Activated T-cell treated with anti-CD3 and anti-CD28 coated beads, Interleukin-2, amount 50 U/mL, for 72 hours (primary cell): ENCODE measurements at places on chromosomes 16 and 17. TPM values are rescaled to one million over a fixed set of nuclear protein-coding genes. Genes with fewer than 3 reads are reported as not detected.
A peak's percentile ranks its signal among the peaks of the same experiment; 100 is the strongest.

- no peaks in the 10 kb centered on the region for H3K36me3 ChIP-seq
- H3K4me3 ChIP-seq = no peak overlapping the region
- DNase-seq = no peak
- peaks cover 40% of the 10 kb centered on the region for H3K27me3 ChIP-seq
- no peak overlapping the region for H3K27ac ChIP-seq
- no peaks in the 10 kb centered on the region for H3K4me1 ChIP-seq
Measured at GRCh38 chr17:38621538-38621937, 15.8 kb upstream of the SRCIN1 start.

DNA sequence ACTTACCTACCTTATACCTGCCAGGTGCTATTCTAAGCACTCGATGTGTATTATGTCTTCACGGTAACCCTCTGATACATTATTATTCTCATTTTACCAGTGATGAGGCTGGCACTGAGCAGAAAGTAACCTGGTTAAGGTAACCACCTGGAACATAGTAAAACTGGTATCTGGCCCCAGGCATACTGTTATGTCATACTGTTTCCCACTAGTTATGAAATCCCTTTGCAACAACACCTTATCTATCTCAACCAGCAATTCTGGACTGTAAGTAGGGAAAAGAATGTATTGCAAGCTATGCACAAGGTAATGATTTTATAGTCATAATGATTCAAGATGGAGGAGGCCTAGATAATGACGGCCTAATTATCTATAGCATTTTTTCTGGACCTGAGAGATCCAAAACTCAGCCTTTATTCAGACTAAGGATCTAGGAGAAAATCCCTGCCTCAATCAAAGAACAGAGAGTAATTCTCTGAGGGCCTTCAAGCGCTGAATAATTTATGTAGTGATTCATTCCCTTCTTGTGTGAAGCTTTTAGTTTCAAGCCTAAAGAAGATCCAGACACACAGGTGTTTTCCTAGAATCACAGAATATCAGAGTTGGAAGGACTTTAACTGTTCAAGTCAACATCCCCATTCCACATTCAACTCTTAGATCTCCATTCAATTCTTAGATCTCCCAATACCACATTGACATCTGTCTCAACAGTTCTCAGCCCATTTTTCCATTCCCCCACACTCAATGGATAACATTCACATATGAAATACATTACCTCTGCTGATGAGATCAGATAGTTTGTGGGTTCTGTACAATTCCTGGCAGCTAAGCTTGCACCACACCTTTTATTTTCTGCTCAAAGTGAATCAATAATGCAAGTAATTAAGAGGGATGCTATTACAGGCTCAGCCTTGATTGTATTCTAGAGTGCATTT, 14.9 kb upstream of the MMD start:
- H3K4me3 ChIP-seq = peak overlapping the region; percentile 22
- peak overlapping the region; percentile 10 for H3K27ac ChIP-seq
- no peak for DNase-seq

DNA sequence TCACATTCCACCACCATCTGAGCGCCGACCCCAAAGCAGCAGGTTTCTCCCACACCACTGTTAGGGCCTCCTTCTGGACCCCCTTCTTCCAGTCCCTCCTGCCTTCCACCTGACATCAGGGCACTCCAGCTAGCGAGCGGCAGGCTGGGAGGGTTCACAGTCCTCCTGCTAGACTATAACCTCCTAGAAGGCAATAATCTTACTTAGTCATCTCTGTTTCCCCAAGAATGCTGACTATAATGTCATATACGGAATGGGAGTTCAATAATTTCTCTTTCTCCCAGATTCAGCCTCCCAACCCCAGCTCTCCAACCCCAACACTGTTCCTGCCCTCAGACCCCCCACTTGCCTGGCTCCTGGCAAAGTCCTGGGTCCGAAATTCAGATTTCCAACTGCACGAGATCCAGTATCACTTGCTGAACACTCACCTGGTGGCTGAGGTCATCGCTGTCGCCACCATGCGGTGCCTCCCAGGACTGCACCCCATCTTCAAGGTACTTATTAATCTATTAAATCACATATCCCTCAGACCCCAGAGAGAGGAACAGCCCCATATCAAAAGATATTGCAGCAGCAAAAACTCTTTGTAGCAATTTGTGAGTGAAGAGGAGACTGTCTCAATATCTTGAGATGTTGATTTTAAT, 5.6 kb downstream of the ALOX12 start:
- H3K27me3 ChIP-seq = no peaks in the 10 kb centered on the region
- H3K4me1 ChIP-seq = peaks cover 16% of the 10 kb centered on the region
- H3K4me3 ChIP-seq = no peak overlapping the region
- H3K36me3 ChIP-seq = peaks cover 9% of the 10 kb centered on the region

DNA sequence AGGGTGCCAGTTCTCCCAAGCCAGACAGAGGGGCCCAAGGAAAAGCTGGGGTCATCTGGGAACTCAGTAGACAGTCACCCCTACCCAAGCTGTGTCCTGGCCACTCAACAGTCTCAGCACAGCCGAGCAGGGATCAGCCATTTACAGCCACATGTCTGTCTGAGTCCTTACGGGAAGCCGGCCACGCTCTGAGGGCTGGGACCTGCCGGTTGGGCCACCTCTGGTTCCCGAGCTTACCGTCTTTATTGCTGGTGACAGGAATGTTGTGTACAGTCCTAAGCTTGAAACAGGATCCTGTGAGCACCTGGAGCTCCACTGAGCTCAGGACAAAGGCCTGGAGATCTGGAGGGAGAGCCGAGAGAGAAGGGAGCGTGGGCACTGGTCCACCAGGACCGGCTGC, 59.8 kb downstream of the TIMM22 start:
- peaks cover 8% of the 10 kb centered on the region for H3K36me3 ChIP-seq
- no peak for DNase-seq
- H3K4me1 ChIP-seq = no peaks in the 10 kb centered on the region
- H3K4me3 ChIP-seq = no peak overlapping the region
- no peaks in the 10 kb centered on the region for H3K27me3 ChIP-seq

- peaks cover 7% of the 10 kb centered on the region for H3K36me3 ChIP-seq
- H3K4me1 ChIP-seq = peaks cover 78% of the 10 kb centered on the region
- H3K4me3 ChIP-seq = peak overlapping the region; percentile 5
- no peak overlapping the region for H3K27ac ChIP-seq
- DNase-seq = peak; percentile 41
- no peaks in the 10 kb centered on the region for H3K27me3 ChIP-seq
Measured at GRCh38 chr17:77409282-77410161, 268.8 kb downstream of the SEC14L1 start.

DNA sequence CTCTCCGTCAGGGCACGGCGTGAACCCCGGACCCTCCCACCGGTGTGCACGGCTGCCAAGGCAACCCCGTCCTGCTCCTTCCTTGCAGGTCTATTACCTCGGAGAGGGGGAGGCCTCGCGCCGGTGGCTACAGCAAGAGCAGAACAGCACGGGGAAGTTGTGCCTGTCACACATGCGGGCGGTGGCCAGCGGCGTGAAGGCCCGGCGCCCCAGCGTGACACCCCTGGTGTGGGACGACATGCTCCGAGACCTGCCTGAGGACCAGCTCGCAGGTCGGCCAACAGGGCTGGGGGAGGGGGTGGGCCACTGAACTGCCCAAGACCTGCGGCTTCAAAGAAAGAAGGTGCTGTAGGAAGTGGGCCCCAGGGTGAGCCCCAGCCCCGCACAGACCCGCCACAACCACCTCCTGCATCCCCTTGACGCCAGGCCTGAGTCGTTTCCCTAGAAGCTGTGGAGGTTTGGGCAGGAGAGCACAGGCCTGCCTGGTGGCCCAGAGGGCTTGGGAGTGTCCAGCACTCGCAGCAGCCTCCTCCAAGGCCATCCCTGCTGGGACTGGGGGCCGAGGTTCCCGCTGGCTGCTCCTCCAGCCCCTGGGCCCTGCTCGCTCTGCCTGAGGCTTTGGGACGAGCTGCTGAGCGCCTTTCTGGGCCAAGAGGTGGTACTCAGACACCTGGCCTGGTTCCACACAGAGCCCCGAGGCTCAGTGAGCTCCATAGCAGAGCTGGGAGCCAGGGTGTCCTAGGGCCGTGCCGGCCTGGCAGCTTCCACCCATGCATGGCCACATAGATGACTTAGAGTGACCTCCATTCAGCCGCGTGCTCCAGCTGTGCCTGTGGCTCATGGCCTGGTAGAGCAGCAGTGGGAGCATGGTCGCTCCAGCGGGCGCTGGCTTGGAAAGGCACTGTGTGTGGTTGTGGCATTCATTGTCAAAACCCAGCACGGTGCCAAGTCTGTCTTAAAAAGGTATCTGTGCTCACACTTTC, 14.7 kb downstream of the CYBC1 start:
- no peak overlapping the region for H3K27ac ChIP-seq
- H3K36me3 ChIP-seq = no peaks in the 10 kb centered on the region
- peaks cover 10% of the 10 kb centered on the region for H3K4me1 ChIP-seq
- no peaks in the 10 kb centered on the region for H3K27me3 ChIP-seq
- H3K4me3 ChIP-seq = no peak overlapping the region

DNA sequence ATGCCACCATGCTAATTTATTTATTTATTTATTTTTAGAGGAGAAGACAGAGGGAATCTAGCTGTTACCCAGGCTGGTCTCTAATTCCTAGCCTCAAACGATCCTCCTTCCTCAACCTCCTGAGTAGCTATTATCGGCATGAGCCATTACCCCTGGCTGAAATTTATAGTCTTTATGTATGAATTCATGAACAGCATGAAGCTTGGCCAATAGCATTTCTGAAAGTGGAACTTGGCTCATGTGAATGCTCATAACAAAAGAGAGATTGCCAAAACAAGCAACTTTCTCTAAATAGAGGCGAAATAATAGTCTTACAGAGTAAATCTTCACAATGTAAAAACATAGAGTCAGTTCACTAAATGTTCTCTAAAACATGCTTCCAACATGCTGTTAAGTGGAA, 30.1 kb upstream of the SMURF2 start:
- no peaks in the 10 kb centered on the region for H3K27me3 ChIP-seq
- H3K27ac ChIP-seq = no peak overlapping the region
- H3K36me3 ChIP-seq = no peaks in the 10 kb centered on the region
- no peaks in the 10 kb centered on the region for H3K4me1 ChIP-seq
- H3K4me3 ChIP-seq = no peak overlapping the region

GRCh38 chr16:48459167-48459566, 74.0 kb upstream of the SIAH1 start:
- DNase-seq = no peak
- peaks cover 43% of the 10 kb centered on the region for H3K27me3 ChIP-seq

- peak; percentile 88 for DNase-seq
- no peaks in the 10 kb centered on the region for H3K27me3 ChIP-seq
Measured at GRCh38 chr17:8151120-8151640, 1.0 kb downstream of the PER1 start.

GRCh38 chr16:84806256-84806889, 13.4 kb upstream of the CRISPLD2 start:
- H3K36me3 ChIP-seq = no peaks in the 10 kb centered on the region
- H3K27ac ChIP-seq = no peak overlapping the region
- peak overlapping the region; percentile 15 for H3K4me3 ChIP-seq
- no peaks in the 10 kb centered on the region for H3K27me3 ChIP-seq
- peaks cover 21% of the 10 kb centered on the region for H3K4me1 ChIP-seq

DNA sequence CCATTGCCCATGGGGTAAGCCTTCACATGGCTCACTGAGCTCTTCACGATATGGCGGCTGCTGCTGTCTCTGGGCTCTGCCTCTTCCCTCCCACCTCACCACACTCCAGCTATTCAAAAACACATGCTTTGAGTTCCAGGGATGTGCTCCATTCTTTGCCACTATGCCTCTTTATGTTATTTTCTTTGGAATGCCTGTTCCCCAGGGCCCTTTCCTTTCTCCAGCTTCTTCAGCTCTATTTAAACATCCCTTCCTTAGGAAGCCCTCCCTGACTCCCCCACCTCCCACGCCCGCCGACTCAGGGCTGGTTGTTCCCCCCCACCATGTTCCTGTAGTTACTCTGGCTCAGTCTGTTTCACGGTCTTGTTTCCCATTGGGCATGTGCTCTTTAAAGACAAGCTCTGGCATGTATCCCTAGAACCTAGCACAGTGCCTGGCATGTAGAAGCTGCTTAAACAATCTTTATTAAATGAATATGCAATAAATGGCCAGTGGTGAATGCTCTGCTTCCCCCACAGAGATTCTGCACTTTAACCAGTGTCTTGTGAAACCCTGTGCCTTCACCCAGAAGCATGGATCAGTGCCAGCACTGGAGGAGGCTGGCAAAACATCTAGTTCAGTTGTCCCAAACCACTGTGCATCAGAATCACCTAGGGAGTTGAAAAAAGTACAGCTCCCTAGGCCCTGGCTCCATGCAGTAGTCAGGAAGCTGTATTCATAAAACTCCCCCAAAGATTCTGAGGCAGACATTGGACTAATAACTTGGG, 6.9 kb downstream of the MYCBPAP start:
- no peak for DNase-seq
- H3K27me3 ChIP-seq = no peaks in the 10 kb centered on the region
- H3K36me3 ChIP-seq = no peaks in the 10 kb centered on the region
- H3K4me1 ChIP-seq = peaks cover 42% of the 10 kb centered on the region

DNA sequence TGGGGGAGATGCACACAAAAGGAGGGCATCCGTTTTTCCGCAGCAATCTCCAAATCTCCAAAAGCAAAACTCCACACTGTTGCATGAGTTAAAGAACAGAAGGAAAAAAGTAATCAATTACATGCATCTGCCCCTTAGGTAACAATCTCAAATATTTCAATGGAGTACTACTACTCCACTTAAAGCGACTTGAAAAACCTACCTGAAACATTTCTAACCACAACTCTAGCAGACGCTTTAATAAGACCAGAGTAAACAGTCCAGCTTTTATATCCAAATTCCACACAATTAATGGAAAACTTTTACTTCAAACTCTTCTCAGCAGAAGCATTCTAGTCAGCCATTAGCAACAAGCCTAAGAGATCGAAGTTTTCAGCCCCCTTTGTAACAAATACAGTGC, 29.9 kb downstream of the AP1G1 start:
- peak overlapping the region; percentile 19 for H3K27ac ChIP-seq
- H3K4me3 ChIP-seq = no peak overlapping the region
- DNase-seq = no peak
- peaks cover 32% of the 10 kb centered on the region for H3K4me1 ChIP-seq
- H3K36me3 ChIP-seq = peaks cover 7% of the 10 kb centered on the region

- H3K4me1 ChIP-seq = peaks cover 12% of the 10 kb centered on the region
- no peak overlapping the region for H3K27ac ChIP-seq
- no peak overlapping the region for H3K4me3 ChIP-seq
- DNase-seq = no peak
- H3K36me3 ChIP-seq = no peaks in the 10 kb centered on the region
Measured at GRCh38 chr16:81531419-81531821, 86.8 kb downstream of the CMIP start.

DNA sequence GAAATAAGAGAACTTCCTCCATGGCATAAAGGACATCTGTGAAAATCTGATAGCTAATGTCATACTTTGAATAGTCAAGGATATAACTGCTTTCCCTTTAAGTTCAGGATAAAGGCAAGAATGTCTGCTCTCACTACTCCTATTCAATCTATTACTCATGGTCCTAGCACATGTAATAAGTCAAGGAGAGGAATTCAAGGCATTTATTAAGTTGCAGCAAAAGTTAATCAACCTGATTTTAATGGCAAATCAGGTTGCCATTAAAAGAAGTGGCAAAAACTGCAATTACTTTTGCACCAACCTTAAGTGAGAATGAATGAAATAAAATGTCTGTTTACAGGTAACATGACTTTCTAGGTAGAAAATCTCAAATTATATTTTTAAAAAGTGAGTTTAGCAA, 225.9 kb downstream of the CNTNAP4 start:
- no peaks in the 10 kb centered on the region for H3K4me1 ChIP-seq
- no peaks in the 10 kb centered on the region for H3K27me3 ChIP-seq
- H3K27ac ChIP-seq = no peak overlapping the region
- no peaks in the 10 kb centered on the region for H3K36me3 ChIP-seq
- no peak for DNase-seq

- H3K4me1 ChIP-seq = no peaks in the 10 kb centered on the region
- H3K27ac ChIP-seq = no peak overlapping the region
- no peak for DNase-seq
- H3K4me3 ChIP-seq = no peak overlapping the region
Measured at GRCh38 chr16:55643161-55643970, 12.4 kb upstream of the SLC6A2 start.

RNF222 gene
- 0.07 TPM for total RNA-seq

MVP gene
- 148 TPM for total RNA-seq

GLTPD2 gene
- not detected for total RNA-seq

CES3 gene
- 6.9 TPM for total RNA-seq
